ENCODE measurements at places on chromosomes 11 and 22.

DNA sequence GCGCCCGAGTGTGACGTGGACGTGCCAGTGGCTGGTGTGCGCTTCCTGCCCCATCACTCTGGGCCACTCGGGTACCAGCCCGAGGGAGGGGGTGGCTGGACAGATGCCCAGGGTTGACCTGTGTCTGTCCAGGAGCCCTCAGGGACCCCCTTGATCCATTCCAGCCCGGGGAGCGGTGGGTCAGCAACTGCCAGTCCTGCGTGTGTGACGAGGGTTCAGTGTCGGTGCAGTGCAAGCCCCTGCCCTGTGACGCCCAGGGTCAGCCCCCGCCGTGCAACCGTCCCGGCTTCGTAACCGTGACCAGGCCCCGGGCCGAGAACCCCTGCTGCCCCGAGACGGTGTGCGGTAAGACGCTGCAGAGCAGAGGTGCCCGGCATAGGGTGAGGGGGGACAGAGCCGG lies 34.5 kb downstream of the MUC5B start:
- DNase-seq = no peak

DNA sequence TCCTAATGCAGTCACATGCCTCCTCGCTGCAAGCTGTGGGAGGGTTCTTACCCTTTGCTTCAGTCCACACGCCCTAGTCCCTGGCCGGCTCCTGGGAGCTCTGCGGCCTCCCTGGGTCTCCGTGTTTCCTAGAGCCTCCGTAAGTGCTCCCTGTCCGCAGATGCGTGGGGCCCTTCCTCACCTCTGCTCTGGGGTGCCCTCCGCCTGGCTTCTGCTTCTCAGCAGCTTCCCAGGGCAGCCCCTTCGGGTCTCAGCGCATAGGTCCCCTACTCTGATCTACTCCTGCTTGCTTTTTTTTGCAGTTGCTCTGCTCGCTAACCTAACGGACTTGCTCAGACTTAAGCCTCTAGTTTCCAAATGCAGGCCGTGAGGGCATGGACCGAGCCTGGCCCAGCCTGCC lies 22.4 kb downstream of the CAPN1 start:
- DNase-seq = no peak

DNA sequence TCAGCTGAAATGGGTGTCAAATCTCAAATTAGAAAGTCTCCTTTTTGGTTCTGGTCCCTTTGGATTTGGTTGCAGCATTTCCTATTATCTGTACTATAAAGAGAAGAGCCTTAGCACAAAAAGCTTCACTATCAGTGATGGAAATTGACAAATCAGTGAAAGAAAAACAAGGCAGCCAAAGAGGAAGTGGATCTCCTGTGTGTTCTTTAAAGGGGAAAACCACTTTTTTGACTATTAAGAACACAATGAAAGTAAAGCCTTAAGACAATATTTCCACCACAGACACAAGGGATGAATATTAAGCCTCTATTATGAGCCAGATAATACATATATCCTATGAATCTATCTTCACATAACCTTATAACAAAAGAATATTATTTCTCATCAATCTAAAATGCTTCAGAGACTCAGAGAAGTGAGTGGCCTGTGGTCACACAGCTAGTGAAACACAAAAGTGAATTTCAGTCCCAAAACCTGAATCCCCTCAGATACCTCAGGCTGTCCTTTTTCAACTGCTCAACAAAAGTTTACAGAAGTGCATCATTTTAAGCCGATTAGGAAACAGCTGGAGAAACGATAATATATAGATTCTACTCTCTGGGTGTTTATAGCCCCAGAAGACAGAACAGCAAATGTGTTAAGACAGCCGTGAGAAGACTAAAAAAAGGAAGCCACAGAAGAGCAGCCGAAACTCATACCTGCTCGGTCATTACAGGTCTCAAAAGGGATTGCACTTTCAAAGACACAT lies 24.4 kb upstream of the FSHB start:
- no peak for DNase-seq

DNA sequence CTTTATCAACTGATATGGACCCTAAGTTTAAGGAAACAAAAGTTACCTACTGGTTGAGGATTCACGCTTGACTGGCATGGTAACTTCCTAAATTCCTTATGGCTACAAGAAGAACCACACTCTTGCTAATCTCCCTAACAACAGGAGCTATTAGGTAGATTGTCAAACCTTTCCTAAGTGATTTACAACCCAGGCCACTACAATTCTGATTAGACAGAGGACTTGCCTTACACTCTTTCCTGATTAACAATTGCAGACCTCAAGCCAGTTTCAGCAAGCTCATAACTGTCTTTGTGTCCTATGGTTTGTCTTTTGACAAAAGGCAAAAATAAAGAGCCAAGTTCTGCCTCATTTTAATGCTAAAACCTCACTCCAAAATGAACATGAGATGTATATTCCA lies 16.3 kb downstream of the OR52K2 start:
- DNase-seq = no peak

GRCh38 chr11:77560605-77561004 lies 29.1 kb upstream of the AQP11 start:
- DNase-seq = no peak
